ENCODE measurements at places on chromosomes 2 and 18.

DNA sequence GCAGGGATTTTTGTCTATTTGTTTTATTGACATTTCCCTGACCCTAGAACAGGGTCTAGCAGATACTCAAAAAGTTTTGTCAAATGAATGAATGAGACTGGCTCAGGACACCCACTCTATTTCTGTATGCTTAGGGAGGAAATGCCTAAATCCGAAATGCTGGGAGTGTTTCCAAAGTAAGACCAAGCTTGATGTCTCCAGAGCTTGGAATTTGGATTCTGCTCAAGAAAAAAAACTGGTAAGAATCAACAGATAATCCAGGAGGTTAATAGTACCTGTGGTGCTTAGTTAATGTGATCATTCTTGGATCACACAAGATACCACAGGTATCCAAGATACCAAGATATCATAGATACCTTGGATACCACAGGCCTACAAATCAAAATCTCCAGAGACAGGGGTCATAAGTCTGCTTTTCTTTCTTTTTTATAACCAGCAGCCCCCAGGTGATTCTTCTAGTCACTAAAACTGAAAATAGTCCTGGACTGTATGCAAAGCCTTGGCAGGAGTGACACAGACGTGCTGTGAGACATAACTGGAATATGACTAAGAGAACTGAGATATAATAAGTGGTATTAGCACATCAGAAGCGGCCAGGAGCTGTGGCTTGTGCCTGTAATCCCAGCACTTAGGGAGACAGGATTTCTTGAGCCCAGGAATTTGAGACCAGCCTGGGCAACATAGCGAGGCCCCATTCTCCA is 39.9 kb upstream of the SP3 start:
- no peak for DNase-seq

DNA sequence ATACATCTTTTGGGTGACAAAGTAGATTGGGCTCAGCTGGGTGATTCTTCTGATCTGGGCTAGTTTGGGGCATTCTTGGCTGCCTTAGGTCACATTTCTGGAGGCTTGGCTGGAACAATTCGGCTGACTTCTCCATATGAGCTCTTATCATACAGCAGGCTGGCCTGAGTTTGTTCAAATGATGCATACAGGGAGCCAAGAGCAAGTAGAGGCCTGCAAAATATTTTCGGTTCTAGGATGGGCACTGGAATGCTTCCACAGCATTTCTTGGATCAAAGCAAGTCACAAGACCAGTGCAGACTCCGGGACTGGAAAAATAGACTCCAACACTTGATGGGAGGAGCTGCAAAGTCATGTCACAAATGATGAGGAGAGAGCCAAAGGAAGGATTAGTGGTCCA is 98.4 kb downstream of the SCG2 start:
- DNase-seq = no peak

GRCh38 chr18:47345291-47345690 is 93.8 kb upstream of the SKOR2 start:
- no peak for DNase-seq

- no peak for DNase-seq
Measured at GRCh38 chr2:27147935-27148334, 869 bp upstream of the TCF23 start.

DNA sequence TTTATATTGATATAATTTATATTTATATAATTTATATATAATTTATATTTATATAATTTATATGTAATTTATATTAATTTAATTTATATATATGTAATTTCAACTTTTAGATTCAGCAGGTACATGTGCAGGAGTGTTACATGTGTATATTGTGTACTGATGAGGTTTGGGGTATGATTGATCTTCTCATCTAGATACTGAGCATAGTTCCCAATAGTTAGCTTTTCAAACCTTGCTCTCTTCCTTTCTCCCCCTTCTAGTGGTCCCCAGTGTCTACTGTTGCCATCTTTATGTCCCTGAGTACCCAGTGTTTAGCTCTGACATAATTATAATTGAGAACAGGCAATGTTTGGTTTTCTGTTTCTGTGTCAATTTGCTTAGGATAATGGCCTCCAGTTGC is 1335.3 kb upstream of the CDH2 start:
- no peak for DNase-seq

- no peak for DNase-seq
Measured at GRCh38 chr2:11228692-11229091, 73.4 kb downstream of the SLC66A3 start.

- no peak for DNase-seq
Measured at GRCh38 chr18:39305766-39306165, 1740.2 kb upstream of the CELF4 start.

DNA sequence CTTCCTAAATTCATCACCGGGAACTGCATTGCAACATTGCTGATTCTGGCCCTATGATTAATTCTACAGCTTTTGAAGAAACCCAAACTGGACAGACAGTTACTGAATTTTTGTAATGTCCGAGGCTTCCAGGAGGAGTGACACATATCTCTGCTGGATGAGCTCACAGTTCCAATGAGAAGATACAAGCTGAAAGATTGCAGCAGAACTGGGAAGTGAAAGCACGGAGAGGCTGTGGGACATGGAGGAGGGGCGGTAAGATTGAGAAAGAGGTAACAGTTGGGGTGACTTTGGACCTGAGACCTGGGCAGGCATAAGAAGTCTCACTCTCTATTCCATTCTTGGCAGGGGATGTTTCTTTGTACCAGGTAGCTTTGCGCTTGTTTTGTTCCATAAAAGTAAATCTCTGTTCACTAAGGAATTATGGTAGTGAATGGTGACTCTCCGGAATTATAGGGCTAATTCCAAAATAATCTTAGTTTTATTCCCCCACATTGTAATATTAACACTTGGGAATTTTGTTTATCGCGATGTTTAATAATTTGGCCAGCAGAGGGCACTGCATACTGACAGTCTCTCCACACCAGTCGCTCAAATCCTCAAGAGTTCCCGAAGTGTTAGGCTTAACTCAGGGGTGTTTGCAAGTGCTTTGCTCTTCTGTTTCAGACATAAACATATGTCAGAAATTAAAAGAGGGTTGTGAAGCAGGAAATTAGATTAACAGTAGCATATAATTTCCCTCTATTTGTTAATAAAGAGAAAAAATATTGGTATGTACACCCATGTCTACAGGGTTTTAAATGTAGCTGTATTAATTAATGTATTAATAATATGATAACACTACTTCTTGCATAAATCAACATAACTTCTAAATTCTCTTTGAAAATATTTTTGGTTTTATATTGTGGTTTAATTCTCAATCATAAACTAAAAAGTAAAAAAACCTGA is 201.4 kb downstream of the SOCS6 start:
- DNase-seq = no peak

DNA sequence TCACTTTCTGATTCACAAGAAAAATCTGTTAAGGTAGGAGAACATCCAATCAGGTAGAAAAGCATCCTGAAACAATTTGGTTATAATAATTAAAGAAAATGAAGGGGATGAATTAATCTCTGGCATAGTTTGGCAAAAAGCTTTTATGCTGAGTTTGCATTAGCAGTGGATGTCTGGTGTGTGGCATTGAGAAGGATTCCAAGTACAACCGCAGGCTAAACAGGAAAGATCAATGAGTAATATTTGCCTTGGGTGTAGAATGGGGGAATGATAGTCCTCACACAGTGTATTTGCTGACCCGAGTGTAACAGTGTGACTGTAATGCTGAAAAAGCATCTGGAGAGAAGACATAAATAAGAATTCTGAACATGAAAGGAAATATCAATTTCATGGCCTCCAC is 68.3 kb upstream of the SESTD1 start:
- no peak for DNase-seq

GRCh38 chr2:166677996-166678395 is 183.9 kb upstream of the SCN7A start:
- DNase-seq = no peak

DNA sequence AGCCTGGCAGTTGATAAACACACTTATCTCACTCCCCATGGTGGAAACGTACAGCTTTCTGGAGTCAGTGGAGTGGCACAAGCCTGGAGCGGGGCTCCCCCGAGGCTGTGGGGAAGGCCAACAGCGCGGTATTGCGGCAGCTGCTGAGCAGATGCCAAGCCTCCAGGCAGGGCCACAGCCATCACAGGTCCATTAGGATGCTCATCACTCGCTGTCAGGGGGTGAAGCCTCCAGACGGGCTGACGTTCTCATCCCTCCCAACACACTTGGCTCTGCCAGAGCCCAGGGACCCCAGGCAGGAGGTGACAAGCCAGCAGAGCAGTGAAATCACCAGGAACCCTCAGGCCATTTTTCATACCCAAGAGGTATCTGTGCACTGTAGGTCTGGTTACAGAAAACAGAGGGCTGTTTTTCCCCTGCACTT is 529.2 kb upstream of the KLHL29 start:
- no peak for DNase-seq

DNA sequence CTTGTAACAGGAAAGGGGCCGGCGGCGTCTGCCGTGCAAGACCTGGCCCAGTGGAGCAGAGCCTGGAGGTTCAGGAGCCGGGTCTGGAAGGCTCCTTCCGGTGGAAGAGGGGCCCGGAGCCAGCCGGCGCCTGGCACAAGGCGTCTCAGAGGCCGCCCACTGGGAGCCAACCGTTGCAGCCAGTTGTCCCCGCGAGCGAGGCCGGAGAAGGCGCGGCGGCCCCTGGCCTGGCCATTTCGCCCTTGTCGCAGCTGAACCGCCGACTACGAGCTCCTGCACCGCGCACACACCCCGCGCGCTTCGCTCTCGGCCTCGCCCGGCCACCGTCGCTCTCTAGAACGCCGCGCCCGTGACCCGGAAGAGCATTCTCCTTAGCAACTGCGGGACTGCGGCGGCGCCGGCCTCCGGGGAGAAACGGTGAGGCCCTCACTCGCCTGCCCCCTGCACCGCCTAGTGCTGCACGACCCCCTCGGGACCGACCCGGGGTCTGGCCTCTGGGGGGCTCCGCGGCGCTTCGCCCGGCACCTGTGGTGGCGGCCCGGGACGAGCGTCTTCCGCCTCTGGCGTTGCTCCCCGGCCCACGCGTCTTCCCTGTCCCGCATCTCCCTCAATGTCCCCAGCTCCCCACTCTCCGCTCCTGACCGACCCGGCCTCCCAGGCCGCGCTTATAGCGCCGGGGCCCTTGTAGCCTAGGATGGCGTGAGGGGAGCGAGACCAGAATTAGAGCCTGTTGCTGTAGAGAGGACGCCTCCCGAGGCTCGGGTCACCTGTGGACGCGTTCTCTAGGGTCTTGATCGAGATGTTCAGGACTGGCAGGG is at the start of gene DIS3L2:
Gene DIS3L2 (plus strand): TSS at position 365 of the 818 bp plus-strand sequence. CDS start 53,215 bp downstream, outside the sequence.
- peak; percentile 53 for DNase-seq

- DNase-seq = no peak
Measured at GRCh38 chr2:1512321-1513289, 99.3 kb downstream of the TPO start.

GRCh38 chr2:19685731-19686130 is 216.1 kb downstream of the TTC32 start:
- no peak for DNase-seq

GRCh38 chr2:227862741-227863588 is 8.5 kb upstream of the DAW1 start:
- DNase-seq = no peak

GRCh38 chr18:36051760-36052159 is 15.6 kb downstream of the RPRD1A start:
- DNase-seq = no peak

- no peak for DNase-seq
Measured at GRCh38 chr18:61628085-61628484, 264.7 kb downstream of the RNF152 start.

GRCh38 chr18:8290435-8290834 is 318.8 kb upstream of the RAB12 start:
- no peak for DNase-seq

- no peak for DNase-seq
Measured at GRCh38 chr18:57803103-57803969, at the start of gene ATP8B1. Gene ATP8B1, minus strand, starts transcription at chr18:57803315. Its CDS starts 71,508 bp downstream, at chr18:57731807.

DNA sequence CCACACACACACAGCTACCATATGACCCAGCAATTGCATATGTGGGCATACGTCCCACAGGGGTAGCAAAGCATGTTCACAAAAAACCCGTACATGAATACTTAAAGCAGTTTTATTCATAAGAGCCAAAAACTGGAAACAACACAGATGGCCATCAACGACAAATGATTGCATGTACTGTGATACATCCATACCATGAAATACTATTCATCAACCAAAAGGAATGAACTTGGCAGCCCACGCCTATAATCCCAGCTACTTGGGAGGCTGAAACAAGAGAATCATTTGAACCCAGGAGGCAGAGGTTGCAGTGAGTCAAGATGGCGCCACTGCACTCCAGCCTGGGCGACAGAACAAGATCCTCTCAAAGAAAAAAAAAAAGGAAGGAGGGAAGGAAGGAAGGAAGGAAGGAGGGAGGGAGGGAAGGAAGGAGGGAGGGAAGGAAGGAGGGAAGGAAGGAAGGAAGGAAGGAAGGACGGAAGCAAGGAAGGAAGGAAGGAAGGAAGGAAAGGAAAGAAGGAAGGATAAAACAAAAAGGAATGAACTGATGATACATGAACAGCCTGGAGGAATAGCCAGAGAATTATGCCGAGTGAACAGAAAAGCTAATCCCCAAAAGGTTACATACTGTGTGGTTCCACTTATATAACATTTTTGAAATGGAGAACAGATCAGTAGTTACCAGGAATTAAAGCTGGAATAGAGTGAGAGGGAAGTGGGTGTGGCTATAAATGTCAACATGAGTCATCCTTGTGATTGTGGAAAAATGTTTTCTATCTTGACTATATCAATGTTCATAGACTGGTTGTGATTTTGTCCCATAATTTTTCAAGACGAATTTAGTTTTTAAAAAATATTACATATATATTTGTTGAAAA is 19.6 kb upstream of the YPEL5 start:
- DNase-seq = no peak

Data from stimulated activated CD8-positive, alpha-beta memory T cell treated with anti-CD3 and anti-CD28 coated beads, Interleukin-7, amount 100 ng/mL, for 24 hours (primary cell).